ENCODE measurements at places on chromosomes 13 and 19.

GRCh38 chr13:111326621-111326965 lies 6.2 kb downstream of the TEX29 start:
- DNase-seq, result no peak

GRCh38 chr13:48853728-48854102 lies 122.0 kb upstream of the FNDC3A start:
- no peak for DNase-seq

GRCh38 chr19:44668985-44669764 lies 2.1 kb upstream of the CEACAM19 start:
- no peak for DNase-seq

DNA sequence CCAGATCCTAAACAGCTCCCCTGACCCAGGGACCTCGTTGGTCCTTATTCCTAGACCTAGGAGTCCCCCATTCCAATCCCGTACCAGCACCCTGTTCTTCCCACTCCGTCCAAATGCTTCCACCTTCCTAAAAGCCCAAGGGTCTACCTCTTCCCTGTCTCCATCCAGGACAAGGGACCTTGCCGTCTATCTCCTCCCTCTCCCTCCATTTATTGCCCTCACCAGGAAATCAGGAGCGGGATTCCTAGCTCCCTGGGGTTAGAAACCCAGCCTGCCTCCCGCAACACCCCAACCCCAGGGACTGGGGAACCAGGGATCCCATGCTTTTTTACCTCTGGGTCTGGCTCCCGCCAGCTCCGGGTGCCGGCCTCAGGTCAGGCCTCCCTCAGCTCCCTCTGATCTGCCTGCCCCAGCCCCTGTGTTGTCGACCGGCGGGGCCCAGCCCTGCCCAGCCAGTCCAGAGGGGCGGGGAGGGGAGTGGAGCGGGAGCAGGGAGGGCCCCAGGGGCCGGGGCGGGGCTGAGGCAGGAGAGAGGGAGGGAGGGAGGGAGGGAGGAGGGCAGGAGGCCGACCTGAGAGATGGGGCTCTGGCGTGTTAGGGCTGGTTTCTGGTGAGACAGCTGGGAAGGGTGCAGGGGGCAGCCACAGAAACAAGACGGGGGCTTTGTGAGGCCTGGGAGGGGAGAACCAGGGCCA lies at the start of gene B3GNT8:
Gene B3GNT8 (minus strand): TSS at position 423 of the 695 bp plus-strand sequence. CDS start 596 bp downstream, outside the sequence.
- DNase-seq, result peak; percentile 48

- no peak for DNase-seq
Observed at GRCh38 chr13:48579165-48579918, 46.5 kb upstream of the RCBTB2 start.

- no peak for DNase-seq
Observed at GRCh38 chr13:41835871-41836270, 125.0 kb downstream of the VWA8 start.

DNA sequence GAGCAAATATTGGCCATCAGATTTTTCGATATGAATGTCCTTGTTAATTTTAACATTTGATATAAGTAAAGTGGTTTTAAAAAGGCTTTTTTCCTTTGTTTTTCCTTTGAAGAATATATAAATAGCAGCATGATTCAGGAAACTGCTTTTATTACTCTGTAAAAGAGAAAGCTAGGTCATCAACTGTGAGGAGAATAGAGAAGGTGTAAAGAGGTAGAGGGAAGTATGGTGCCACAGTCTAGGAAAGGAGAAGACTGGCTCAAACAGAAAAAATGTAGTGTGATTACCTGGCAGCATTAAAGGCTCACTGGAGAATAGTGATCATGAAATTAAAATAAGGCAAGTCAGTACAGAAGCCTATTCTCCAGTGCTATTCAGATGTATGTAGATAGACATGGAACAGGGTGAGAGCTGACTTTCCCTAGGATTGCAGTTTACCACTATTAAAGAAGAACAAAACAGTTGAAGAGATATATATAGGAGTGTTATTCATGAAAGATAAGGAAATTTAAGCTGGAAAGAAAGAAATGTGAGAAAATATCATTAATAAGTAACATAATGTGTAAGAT lies 1115.9 kb upstream of the PCDH9 start:
- no peak for DNase-seq

DNA sequence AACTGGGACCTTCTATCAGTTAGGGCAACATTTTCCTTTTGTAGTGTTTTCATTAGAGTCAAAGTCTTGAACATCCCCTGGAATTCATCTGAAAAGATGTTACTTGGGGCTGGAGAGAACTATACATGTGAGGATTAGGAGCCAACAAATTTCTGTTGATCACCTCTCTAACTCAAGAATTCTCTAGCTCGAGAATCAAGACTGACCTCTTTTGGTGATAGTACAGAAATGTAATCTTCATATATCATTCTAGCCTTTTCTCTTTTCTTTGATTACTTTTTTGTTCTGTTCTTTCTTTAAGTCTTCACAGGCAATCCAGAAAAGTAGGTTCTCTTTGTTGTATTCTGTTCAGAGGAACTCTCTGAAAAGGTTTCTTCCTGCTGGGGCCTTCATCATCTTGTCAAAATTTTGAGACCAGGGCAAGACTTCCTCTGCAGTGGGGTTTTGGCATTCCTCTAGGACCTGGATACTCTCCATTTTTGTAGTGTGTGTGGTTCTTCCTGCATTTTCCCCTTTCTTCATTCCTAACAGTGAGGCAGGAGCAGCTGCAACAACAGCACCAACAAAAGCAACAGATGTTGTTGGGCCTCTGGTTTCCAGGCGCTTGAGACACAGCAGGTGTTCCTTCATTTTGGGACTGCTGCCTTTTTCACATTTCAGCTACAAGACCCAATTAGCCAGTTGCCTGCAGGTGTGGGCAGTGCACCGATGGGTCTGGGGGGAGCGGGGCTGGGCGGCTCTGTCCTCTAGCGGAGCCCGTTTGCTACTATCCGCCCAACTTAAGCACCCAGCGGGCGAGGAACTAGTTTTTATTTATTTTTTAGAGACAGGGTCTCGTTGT lies 26.2 kb downstream of the ELF1 start:
- no peak for DNase-seq

GRCh38 chr13:91714855-91715254 lies 316.4 kb downstream of the GPC5 start:
- no peak for DNase-seq

DNA sequence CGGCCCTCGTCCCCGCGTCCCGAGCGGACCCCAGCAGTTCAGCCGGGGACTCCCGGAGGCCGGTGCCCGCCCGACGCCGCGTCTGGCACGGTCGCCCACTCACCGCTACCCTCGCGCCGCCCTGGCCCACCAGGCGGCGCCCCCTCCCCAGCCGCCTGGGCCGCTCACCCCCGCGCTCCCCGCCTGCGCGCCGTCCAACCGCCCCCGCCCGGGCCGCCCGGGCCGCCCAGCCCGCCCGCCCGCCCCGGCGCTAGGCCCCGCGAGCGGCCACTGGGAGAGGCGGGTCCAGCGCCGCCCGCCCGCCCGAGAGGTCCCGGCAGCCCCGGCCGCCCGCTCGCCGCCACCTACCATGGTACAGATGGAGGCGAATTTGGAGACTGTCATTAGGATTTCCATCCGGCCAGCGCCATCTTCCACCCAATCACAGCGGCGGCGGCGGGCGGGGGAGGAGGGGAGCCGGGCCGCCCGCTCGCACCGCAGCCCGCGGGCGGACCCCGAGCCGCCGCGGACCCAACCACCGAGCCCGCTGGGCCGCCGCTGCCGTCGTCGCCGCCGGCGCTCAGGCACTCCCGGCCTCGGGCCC lies at the start of gene USP12:
Gene USP12 (minus strand): TSS at position 568 of the 583 bp plus-strand sequence. CDS start 172 bp downstream, at position 396.
- peak; percentile 41 for DNase-seq

GRCh38 chr13:60691268-60691667 lies 294.2 kb downstream of the TDRD3 start:
- no peak for DNase-seq

- DNase-seq, result no peak
Observed at GRCh38 chr13:41722684-41723535, 238.0 kb downstream of the VWA8 start.

DNA sequence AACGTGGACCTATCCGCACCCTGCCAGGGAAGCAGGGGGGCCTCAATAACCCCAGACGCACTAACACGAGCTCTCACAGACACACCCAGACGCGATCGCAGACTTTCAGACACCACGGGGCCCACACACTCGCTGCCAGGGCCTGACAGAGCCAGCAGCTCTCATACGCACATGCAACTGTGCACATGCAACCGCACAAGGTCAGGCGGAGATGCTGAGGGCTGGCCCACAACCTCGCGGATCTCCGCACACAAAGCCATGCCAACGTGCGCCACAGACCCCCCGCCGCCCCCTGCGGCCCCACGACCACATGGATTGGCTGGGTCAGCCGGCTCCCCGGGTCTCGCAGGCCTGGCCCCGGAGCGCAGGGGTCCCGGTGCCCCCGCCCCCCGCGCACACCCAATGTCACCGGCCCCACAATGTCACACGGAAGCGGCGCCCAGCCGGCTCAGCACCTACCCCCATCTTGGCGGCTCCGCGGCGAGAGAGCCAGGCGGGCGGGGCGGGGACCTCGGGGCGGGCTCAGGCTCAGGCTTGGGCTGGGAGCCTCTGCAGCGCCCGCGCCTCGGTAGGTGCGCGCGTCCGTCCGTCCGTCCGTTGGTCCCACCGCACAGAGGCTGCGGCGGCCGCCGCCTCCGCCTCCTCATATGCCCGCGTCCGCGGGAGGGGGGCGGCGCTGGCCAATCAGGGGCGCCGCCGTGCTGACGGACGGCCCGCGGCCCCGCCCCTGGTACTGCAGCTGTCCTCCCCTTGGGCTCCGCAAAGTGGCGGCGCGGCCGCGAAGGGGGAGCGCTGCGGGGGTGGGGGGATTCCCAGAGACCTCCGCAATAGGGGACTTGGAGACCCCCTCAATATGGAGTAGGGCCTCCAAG lies at the start of gene ATP1A3:
Gene ATP1A3 (minus strand): TSS at position 619 of the 872 bp plus-strand sequence. CDS start 154 bp downstream, at position 465.
- DNase-seq, result peak; percentile 72

- no peak for DNase-seq
Observed at GRCh38 chr13:57644106-57644505, 12.6 kb downstream of the PCDH17 start.

DNA sequence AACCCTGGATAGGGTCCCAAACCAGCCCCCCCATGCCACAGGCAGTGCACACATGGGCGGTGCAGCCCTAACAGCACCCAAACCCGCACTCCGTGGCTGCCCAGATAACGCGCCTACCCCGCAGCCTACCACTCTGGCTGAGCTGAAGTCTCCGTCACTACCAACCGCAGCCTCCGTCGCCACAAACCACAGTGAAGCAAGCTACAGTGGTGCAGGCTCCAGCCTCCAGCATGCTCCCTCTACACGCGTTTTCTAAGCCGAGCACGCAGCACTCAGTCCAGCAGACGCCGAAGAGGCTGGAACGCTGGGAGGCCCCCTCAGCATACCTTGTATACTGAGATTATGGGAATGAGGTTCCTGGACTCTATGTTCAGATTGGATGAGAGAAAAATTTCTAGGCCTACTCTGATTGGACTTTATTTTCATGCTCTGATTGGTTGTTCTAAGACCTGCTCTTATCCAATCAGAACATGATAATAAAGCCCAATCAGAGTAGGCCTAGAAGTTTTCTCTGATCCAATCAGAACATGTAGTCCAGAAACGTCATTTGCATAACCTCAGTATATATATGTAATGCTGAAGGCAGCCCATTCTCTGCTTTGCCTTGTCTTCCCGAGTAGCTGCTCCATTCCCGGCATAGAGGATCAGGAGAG lies 56.7 kb upstream of the C1QTNF9B start:
- no peak for DNase-seq

DNA sequence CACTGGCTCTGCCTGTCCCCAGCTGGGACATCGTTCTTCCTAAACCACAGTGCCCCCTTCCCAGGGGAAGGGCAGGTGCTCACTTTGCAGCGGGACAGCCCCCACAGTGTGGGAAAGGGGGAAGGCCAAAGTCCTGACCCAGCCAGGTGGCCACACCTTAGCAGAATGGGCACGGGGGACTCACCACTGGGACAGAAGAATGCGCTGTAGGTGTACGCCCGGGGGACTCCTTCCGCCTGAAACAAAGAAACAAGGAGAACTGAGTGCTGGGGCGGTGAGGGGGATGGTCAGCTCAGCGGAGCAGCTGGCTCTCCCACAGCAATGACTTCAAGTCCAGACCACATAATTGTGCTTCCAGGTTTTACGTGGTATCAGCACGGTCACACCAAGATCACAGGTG lies 49.4 kb downstream of the F2RL3 start:
- DNase-seq, result no peak

DNA sequence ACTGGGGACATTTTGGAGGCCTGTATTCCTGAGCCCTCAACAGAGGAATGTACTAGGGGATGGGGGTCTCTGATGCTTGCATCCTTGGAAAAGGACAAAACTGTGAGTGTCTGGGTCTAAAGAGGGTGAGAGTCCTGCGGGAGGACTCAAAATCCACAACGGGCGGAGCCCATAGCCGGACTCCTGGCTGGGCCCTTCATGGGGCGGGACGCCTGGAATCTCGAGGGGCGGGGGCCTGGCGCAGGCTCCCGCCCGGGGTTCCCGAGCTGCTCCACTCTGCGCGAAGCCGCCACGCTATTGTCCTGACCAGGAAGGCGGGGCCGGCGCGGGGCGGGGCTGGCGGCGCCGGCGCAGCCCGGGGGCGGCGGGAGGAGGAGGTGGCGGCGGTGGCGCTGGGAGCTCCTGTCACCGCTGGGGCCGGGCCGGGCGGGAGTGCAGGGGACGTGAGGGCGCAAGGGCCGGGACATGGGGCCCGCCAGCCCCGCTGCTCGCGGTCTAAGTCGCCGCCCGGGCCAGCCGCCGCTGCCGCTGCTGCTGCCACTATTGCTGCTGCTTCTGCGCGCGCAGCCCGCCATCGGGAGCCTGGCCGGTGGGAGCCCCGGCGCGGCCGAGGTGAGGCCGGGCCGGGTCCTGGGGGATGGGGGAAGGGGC lies at the start of gene APLP1:
Gene APLP1 (plus strand): TSS at position 403 of the 651 bp plus-strand sequence. CDS start 63 bp downstream, at position 466.
- DNase-seq, result peak; percentile 71

- no peak for DNase-seq
Observed at GRCh38 chr13:77034881-77035280, 7.9 kb upstream of the FBXL3 start.

DNA sequence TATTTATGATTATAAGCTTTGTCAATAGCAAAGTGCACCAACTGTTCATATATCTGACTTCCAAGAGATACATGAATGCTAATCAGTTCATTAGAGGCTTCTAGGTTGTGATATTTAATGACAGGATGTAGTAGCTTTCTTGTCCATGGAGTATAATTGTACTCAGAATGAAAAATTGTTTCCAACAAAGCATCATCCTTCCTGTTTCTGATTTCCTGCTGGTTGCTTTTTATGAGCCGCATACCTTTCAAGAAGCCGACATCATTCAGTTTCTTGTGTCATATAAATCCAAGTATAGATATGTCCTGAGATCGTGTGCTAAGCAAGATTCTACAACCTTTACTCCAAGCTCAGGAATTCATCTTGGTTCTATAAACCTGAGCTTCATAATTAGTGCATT lies 326.6 kb downstream of the DIAPH3 start:
- no peak for DNase-seq

DNA sequence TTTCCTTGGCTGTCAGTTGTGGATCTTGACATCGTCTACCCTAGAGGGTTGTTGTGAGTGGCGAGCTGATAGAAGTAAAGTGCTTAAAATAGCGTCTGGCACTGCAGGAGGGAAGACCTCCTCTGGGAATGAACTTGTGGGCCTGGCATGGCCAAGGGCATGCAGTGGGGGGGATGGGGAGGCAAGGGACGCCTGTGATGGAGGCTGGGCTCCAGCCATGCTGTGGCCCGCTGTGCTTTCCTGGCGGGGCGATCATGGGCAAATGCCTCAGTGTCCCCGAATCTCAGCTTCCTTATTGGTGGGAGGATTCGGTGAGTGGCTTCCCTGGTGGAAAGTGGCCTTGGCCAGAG lies 10.7 kb downstream of the CARM1 start:
- DNase-seq, result no peak

Measured in CD4-positive, alpha-beta T cell treated with Interleukin-12 subunit alpha and Interleukin-12 subunit beta, for 1 hour (primary cell).